Stimulated activated CD4-positive, alpha-beta T cell treated with anti-CD3 and anti-CD28 coated beads, Interleukin-1b, Interleukin-23, amount 100 ng/mL, for 1 hour (primary cell): ENCODE measurements at places on chromosomes 2 and 18.

GRCh38 chr2:110674620-110675555 lies 3.0 kb downstream of the BUB1 start:
- no peak for DNase-seq

GRCh38 chr2:53067533-53067932 lies 700.1 kb upstream of the CHAC2 start:
- DNase-seq = no peak

- no peak for DNase-seq
Observed at GRCh38 chr2:74747411-74748080, 86.4 kb upstream of the HK2 start.

DNA sequence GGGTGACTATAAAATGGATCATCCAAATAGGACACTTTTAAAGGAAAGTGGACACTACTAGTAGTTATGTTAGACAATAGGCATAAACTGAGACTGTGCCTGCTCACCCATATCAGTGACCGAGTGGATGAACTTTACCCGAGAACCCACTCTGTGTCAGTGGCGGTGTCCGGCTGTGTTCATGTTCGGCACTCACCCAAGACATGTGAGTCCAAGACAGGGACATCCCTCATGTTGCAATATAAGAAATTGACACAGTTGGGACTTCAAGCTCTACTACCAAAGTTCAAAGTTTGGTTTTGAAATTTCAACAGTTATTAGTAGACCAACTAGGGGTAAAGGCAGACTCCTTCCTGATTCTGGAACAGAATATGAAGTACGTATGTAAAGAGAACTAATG lies 326.3 kb upstream of the TNP1 start:
- DNase-seq = no peak

DNA sequence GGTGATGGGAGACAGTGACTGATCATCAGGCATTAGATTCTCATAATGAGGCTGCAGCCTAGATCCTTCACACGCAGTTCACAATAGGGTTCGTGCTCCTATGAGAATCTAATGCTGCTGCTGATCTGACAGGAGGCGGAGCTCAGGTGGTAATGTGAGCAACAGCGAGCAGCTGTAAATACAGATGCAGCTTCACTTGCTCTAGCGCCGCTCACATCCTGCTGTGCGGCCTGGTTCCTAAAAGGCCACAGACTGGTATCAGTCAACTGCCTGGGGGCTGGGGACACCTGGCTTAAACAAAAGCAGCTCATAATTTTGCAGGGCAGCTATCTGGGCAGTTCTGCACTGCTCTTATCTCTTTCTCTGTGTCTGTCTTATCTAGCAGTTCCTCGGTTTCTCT lies 20.4 kb upstream of the CD226 start:
- no peak for DNase-seq

GRCh38 chr18:77000527-77000926 lies 132.1 kb downstream of the MBP start:
- no peak for DNase-seq

DNA sequence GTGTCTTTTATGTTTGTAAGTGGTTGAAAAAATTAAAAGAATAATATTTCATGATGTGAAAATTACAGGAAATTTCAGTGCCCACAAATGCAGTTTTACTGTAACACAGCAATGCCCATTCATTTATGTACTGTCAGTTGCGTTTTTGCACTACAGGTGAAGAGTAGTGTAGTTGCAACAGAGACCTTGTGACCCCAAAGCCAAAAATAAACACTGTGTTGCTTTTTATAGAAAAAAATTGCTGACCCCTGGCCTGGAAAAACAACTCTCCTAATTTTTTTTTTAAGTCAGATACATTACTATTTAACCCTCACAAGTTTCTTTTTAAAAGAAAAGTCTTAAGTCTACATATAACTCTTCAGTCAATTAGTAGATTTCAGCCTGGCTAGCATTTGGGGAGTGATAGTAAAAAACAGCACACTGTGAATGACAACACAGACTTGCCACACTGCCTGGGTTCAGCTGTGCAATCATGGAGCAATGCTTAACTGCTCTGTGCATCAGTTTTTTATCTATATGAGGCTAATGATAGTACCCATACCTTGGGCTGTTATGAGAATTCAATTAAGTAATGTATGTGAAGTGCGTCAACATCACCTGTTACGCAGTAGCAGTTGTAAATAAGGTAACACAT lies 8.1 kb downstream of the KLHL14 start:
- no peak for DNase-seq

DNA sequence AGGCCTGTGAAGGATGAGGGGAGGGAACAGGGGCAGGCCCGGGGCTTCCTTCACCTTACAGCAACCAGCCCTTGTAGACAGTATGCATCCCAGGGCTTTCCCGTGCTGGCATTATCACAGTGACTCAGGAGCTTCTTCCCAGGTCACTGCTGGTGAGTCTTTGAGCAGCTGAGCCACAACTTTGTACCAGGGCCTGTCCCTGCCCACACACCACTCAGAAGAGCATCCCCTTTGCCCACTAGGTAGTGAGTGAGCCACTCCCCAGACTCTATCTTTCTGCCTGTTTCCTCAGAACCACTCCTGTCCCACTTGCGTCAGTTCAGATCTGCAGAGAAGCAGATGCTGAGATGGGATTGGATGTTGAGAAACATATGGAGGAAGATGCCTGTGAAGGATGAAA lies 69.6 kb upstream of the ALPP start:
- DNase-seq = no peak

DNA sequence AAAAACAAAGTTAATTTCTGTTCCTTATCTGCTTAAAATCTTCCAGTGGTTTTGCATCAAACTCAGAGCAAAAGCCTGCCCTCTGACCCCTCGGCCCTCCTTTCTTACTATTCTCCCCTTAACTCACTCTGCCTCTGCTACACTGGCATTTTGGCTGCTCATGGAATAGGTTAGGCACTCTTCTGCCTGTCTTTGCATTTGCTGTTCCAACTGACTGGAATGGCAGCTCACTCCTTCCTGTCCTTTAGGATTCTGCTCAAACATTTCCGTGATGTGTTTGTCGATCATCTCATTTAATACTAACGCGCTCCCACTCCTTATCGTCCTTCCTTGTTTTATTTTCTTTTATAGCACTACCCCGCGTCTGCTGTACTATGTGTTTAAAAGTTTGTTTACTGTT lies 815 bp downstream of the CEBPZ start:
- no peak for DNase-seq

DNA sequence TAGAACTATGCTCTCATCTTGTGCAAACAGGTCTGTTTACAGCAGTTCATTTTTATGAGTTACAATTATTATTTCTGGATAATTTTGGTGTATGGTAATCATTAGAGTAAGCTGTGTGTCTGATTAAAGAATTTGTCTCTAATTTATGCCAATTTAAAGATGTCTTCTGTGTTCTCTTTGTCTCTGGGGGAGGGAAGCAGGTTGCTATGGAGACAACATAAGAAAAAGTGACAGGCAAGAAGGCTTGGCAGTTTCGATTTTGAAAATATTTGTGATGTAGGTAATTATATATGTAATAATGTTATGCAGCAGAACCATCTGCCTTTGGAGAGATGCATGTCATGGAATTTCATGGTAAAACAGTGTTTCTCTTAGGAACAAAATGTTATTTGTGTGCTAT lies 78.2 kb downstream of the SH3RF3 start:
- no peak for DNase-seq

DNA sequence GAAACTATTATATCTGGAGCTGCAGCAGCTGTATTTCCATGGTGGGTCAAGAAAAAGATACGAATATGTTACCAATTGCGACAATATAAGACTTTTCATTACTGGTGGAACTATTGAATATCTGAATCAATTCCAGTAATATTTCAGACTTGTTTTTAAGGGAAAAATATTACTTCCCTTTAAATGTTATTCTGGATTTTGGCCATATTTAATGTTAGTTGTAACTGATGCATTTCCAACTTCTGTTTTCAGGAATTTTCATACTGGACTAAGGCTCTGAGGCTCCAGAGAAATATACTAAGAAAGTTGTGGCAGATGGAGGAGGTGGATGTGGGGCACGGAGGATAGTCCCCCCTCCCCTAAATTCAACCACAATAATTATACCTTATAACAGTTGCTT lies 555.2 kb upstream of the SETBP1 start:
- no peak for DNase-seq

DNA sequence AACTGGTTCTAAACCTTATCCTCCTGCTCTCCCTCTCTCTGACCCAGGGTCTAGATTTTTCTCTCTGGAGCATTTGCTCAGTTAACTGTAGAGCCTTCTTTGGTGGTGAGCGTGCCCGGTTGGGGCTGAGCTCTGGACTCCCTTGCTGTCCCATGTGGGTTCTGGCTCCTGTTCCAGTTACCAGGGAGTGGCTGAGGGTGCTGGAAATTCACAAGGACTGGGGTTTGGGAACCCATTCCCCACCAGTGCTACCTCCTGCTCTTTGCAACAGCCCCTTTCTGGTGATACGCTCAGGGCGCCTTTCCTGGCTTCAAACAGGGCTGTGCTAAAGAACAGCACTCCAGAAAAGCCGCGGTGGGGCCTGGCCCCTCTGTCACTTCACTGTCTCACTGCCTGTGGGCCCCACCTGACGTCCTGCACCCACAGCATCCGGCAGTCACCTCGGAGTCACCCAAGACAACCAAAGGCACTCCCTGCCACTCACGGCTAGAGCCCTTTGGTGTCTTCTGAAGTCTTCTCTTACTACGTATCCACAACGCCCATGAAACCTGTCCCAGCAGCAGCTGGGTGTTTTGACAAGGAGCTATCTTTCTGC lies 41.3 kb downstream of the CAPN13 start:
- DNase-seq = no peak

- no peak for DNase-seq
Observed at GRCh38 chr2:191056228-191056627, 42.3 kb upstream of the STAT1 start.

- no peak for DNase-seq
Observed at GRCh38 chr2:228131833-228132232, 49.7 kb downstream of the SPHKAP start.

DNA sequence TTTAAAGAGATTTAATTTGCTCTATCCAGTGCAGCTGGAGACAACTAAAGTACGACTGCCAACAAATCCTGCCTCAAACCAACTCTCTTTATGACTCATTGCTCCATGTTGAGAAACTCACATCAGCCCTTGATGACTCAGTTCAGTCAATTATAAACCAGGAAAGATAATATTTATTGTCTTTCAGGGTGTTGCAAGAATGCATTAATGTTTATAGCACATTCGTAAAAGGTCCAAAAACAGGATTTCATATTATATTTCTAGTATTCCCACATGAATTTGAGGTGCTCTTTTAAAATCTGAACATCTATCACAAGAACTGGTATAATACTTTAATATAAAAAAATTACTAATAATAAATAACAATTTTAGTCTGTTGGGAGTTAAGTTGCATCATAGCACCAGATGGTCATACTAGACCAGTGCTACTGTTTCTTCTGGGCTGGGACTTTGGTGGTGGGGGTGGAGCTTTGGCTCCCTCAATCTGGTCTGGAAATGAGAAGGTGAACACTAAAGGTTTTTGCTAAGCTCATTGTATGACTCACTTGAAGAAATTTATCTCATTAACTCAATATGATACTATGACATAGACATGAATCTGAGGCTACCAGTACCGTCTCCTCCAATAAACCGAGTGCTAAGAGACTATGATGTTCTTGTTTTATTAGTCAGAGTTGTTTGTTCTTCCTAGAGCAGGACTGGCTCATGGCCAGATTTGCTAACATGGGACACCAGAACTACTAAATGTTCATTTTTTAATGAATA lies 26.6 kb upstream of the MAP3K20 start:
- no peak for DNase-seq

DNA sequence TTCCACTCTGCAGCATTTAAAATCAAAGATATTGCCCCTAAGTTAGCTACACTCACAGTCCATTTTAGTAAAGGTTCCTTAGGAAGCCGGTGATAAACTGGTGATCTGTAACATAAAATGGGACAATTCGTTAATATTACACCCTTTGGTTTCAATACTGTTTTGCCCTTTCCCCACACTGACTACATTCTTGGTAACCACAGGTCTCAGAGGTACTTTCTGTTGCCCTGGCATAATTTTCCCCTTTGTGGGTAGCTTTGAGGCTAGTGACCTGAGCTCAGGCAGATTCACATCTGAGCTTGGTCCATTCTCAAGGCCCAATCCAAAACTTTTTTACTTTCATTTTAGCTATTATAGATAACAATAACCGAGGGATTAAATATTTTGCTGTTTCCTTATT lies 32.9 kb upstream of the CSRNP3 start:
- no peak for DNase-seq

GRCh38 chr2:147836099-147836498 lies 8.7 kb upstream of the ACVR2A start:
- no peak for DNase-seq

- DNase-seq = no peak
Observed at GRCh38 chr2:134411279-134411827, 157.5 kb downstream of the MGAT5 start.

DNA sequence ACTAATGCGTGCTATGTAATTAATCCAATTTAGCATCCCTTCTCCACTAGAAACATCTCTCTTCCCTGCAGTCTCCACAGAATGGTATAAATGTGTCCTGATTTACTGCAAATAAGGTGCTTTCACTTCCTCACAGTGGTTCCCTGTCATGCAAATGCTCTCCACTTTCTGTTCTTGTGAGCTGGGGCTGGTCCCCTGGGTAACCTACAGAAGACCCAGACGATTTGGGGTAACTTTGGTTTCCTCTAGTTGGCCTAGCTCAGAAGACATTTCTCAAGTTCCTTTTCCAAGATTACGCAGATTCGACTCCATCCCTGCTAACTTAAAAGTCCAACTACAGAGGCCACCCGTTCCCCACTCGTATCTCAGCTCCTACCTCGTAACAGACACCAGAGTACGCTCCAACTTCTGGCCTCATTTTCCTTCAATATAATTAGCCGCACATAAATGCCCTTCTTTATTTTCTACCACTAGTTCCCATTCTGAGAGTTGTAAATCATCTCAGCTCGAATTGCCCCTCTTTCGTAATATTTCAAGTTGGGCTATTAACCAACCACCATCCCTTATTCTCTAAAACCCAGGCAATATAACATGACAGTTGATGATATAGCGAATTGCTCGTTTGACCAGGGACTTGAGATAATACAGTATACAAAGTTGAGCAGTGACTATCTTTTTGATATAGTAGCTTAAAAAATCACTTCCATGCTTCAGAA lies 28.8 kb upstream of the NEDD4L start:
- no peak for DNase-seq

GRCh38 chr2:185161701-185162100 lies 563.4 kb downstream of the ZNF804A start:
- DNase-seq = no peak

DNA sequence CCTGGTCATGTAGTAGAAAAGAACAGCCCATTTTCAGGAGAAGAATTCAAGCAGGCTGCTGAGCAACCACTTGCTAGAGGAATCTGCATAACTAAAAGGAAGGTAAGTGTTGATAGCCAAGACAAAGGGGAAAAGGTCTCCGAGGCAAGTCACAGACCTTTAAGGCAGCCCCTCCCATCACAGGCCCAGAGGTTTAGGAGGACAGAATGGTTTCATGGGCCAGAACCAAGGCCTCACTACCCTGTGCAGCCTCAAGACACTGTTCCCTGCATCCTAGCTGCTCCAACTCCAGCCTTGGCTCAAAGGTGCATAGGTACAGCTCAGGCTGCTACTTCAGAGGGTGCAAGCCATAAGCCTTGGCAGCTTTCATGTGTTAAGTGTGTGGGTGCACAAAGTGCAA lies 238.6 kb upstream of the CYP26B1 start:
- DNase-seq = no peak
